ENCODE measurements at places on chromosomes 1 and 21. TPM values are rescaled to one million over a fixed set of nuclear protein-coding genes. Genes with fewer than 3 reads are reported as not detected.
A peak's percentile ranks its signal among the peaks of the same experiment; 100 is the strongest.

DNA sequence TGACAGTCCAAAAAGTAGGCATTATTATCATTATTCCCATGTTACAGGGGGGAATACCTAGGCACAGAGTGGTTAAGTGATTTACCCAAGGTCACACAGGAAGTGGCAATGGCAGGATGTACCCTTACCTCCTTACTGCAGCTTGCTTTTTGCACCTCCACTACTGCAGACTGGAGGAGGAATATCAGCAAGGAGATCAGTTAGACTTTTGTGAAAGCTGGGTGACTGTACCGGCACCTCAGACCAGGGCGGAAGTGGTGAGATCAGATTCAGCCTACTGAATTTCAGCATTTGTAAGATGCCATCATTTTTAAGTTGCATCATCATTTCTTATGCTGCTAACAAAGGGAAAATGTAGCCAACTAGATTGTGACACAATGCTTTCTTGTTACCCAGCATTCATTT is 4.5 kb downstream of the ADARB1 start:
- no peak for DNase-seq

DNA sequence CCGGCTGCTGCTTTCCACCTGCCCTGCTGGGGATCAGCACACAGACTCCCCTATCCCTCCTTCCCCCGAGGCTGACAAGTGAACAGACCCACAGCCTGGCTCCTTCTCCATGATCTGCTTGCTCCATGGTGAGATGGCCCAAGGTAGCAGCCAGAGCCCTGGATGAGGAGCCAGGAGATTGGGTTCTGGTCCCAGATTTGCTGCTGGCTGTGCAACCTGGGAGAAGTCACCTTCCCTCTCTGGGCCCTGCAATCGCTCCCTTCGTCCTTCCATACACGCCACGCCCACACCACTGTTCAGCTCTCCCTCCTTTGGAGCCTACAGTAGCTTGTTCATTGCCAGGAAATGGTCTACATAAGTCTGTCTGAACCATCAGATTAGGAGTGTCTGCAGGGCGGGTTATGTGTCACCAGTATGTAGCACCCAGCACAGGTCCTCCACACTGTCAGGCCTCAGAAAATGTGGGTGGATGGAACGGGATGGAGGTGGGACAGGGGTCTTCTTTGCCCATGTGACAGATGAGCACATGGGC is 9.2 kb upstream of the EPHA8 start:
- DNase-seq, result peak; percentile 42

- DNase-seq, result no peak
These were observed 12.2 kb downstream of the OR2B11 start for GRCh38 chr1:247445526-247446356.

DNA sequence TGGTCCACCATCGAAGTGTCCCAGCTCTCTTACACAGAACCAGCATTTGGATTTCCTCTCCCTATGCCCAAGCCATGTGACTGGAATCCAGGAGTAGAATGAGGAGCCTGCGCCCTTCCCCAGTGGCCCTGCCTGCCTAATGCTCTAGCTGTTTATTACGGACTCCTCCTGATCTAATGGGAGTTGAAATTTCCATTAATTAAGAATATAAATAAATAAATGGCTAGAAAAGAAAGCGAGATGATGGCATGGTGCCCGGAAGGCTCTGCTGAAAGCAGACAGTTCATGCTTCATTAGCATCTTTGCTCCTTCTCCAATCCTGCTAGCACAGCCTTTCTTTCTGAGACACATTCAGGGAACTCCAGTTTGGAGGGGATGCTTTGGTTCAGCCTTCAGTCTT is 216.2 kb downstream of the SEC16B start:
- no peak for DNase-seq

DNA sequence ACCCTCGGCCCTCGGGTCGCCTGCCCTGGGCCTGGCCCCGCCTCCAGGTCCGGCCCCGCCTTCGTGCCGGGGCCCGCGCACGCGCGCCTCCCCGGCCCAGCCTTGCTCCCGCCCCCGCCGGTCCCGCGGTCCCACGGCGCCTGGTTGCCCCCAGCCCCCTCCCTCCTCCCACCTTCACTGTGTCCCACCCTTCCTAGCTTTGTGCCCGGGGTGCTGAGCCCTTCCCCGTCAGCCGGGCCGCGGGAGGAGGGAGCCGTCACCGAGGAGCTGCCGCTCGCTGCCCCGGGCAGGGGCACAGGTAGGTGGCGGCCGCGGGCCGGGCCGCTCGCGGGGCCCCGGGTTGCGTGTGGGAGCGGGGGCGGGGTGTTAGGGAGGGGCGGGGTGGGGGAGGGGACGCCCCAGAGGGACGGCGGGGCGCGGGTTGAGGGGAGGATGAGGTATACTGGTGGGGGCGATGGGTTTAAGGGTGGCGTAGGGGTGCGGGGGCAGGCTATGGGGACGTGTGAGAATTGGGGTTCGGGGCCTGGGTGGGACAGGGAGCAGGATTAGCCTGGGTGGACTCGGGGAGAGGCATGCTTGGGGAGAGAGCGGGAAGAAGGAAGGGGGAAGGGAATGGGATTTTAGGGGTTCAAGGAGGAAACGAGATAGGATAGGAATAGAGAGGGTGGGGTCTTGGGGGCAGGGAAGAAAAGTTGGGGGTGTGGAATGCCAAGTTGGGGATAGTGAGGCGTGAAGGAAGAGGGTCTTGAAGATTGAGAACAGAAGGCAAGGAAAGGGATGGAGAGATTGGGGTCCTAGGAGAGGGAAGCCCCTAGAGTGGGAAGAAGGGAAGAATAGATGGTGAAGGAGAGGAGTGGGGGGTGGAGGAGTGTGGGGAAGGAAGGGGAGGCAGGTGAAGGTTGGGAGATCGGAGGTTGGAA is at the start of gene LRRC42:
LRRC42 (plus strand) TSS at position 99 of the 920 bp plus-strand sequence. CDS start 5,650 bp downstream, outside the sequence.
- no peak for DNase-seq

SRP9 gene
- total RNA-seq, result 168 TPM

DNA sequence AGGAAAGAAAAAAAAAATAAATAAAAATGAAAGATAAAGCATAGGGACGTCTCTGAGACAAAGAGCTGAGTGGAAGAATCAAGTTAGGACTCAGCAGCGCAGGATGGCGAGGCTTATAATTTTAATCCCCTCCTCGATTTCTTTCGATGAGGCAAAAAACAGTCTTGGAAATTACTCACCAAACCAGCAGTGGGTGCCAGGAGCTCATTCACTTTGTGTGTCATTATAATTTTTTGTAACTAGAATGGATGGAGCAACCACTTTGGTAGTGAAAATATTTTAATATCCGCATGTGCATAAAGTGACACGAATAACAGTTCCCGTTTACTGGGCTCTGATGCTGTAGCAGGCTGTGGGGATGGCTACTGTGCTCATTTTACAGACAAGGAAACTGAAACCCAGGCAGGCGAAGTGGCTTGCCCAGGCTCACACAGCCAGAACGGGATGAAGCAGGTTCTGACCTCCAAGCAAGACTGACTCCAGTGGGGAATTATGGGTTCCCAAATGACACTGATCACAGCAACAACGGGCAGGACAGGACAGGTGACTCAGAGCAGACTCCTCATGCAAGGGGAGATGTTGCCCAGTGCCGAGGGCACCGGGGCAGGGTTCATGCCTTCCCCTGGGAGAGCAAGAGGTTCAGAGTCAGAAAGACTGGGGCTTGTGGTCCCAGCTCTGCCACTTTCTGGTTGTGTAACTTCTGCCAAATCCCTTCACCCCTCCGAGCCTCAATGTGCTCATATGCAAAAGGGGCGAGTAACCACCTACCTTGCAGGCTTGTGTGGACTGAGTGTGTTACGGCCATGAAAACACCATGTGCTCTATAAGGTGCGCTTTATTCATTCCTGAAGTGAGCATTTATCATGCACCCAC is 63.6 kb downstream of the RUNX3 start:
- no peak for DNase-seq

DNA sequence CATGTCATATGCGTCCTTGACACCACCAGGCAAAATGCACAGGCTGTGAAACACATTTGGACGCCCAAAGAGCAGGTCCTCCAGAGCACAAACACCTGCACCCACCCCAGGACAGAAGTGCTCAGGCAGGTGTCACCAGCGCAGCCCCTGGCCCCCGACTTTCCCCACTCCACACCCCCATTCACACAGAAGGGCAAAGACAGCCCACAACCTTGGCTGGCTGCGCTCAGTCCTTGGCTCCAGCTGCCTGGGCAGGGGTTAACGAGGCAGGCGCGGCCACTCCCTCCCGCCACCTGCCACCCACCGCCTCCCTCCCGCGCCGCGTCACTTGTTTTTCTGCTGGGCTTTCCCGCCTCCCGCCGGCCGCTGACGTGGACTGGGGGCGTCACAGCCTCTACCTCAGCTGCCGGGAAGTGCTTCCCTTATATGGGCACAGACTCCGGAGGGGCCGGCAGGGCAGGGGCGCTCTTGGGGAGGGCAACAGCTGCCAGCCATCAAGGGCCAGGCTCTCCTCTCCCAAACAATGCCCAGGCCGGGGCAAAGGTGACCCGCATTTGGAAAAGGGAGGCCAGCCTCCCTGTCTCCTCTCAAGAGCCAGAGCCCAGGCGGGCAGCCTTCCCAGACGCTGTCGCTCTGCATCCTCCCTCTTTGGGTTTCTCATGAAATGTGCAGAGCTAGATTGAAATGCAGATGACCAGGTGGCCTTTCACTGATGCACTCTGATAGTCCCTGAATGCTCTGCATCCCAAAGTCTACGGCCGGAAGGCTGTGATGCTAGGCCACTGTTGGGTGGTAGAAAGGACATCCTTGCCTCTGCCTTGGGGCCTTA is 14.8 kb upstream of the BTG2 start:
- peak; percentile 99 for DNase-seq

- DNase-seq, result peak; percentile 62
These were observed 10.7 kb upstream of the RGS16 start for GRCh38 chr1:182614796-182615454.

ALPL gene
- 2.7 TPM for total RNA-seq

DNA sequence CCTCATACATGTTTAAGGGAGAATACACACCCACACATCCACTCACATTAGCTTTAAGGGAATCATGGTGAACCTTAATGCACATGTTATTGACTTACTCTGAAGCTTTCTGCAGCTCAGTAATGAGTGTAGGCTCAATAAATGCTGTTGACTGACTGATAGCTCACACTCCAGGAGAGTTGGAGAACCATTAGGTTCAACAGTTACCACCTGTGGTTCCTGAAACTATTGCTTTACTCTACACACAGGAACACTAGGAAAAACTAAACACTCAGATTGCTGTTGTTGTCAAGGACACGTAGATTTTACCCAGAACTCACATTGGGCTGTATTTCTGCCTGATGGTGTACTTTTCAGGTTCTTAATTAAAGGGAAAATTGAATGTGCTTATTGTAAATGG is 37.3 kb downstream of the ZC3H11B start:
- DNase-seq, result no peak

- no peak for DNase-seq
These were observed 25.7 kb downstream of the WARS2 start for GRCh38 chr1:119114786-119115185.

GRCh38 chr21:41508415-41509144 is 622 bp upstream of the TMPRSS2 start:
- no peak for DNase-seq

DNA sequence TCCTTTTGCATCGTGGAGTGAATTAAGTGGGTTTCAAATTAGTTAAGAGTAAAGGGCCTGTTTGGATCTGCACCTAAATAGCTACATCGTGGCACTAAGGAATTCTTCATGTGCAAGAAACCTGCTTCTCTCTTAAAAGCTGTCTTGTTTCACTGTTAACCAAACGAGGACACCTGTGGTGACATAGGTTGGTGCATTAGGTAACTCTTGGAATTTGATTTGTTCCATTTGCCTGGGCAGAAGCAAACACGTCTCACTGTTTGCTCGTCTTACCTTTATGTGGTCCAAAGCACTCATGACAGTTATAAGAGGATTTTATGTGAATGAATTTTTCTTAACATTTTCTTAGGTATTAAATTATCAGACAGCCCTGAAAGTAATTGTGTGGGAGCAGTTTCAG is 60.9 kb downstream of the PRDM2 start:
- no peak for DNase-seq

GRCh38 chr1:152673016-152673415 is 2.1 kb upstream of the LCE2C start:
- DNase-seq, result no peak

- DNase-seq, result no peak
These were observed 2.4 kb upstream of the POGZ start for GRCh38 chr1:151461694-151462093.

FYB2 gene
- total RNA-seq, result 0.90 TPM

GRCh38 chr1:184972315-184973055 is 1.8 kb downstream of the NIBAN1 start:
- no peak for DNase-seq

DNA sequence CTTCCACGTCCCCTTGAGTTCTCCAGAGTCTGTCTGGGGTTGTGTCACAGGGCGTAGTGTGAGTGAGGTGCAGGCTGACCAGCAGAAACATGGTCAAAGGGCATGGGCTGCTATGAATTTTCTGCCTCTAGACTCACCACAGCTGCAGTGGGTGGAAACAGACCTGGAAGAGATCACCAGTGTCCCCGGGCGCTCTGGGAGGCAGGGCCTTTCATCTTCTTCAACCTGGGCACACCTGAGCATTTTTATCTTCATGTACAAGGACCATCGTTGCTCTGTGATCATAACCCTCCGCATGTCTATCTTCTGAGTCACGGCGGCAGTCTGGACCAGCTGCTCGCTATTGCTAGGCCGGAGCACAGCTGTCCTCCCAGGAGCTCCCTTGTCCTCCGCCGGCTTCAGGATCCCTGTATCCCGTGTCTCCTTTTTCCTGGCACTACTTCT is 29.6 kb downstream of the DEGS1 start:
- no peak for DNase-seq

DNA sequence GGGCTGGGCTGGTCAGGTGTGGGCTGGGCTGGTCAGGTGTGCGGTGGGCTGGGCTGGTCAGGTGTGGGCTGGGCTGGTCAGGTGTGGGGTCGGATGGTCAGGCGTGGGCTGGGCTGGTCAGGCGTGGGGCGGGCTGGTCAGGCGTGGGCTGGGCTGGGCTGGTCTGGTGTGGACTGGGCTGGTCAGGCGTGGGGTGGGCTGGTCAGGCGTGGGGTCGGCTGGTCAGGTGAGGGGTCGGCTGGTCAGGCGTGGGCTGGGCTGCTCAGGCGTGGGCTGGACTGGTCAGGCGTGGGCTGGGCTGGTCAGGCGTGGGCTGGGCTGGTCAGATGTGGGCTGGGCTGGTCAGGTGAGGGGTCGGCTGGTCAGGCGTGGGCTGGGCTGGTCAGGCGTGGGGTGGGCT is 5.8 kb upstream of the FNDC10 start:
- DNase-seq, result no peak

GRCh38 chr1:40312238-40313205 is 4.6 kb downstream of the COL9A2 start:
- DNase-seq, result peak; percentile 78

SMIM1 gene
- 1.6 TPM for total RNA-seq
